Sigmoid colon (tissue), 7 donors: ENCODE measurements at places on chromosomes 3 and 15. TPM values are rescaled to one million over a fixed set of nuclear protein-coding genes. Genes with fewer than 3 reads are reported as not detected.

TRPC1 gene
- total RNA-seq, result 21.4 TPM

C3orf52 gene
- 0.36 TPM for total RNA-seq

TLR9 gene
- not detected for total RNA-seq

CSPG4 gene
- total RNA-seq, result 122 TPM

C3orf85 gene
- not detected for total RNA-seq

B4GALT4 gene
- total RNA-seq, result 12.1 TPM

AMT gene
- total RNA-seq, result 4.9 TPM

STAC gene
- 6.0 TPM for total RNA-seq

GRAMD2A gene
- total RNA-seq, result 0.28 TPM

MKRN3 gene
- 2.1 TPM for total RNA-seq

RASL12 gene
- total RNA-seq, result 102 TPM

GOLGA6B gene
- total RNA-seq, result not detected

LRRN1 gene
- total RNA-seq, result 1.1 TPM

GPR149 gene
- not detected for total RNA-seq

DLL4 gene
- 3.5 TPM for total RNA-seq

GOLIM4 gene
- total RNA-seq, result 33.2 TPM

BSN gene
- total RNA-seq, result 0.66 TPM

CHRNA5 gene
- 1.2 TPM for total RNA-seq

CELF6 gene
- total RNA-seq, result 3.1 TPM

GRK7 gene
- not detected for total RNA-seq

AGTR1 gene
- 77.8 TPM for total RNA-seq
